Natural killer cell (primary cell): ENCODE measurements at places on chromosomes 4 and X. TPM values are rescaled to one million over a fixed set of nuclear protein-coding genes. Genes with fewer than 3 reads are reported as not detected.

Gene SLC9B1
- 2.5 TPM for total RNA-seq

Gene SFRP2
- not detected for total RNA-seq

Gene TCEAL7
- total RNA-seq = not detected

Gene CCKAR
- not detected for total RNA-seq

Gene PLAC8
- total RNA-seq = 821 TPM

Gene SLC6A14
- total RNA-seq = not detected

Gene ZFP92
- 3.3 TPM for total RNA-seq

Gene CTAG2
- total RNA-seq = not detected

Gene MAGEA10
- total RNA-seq = not detected

Gene TCEAL8
- 17.2 TPM for total RNA-seq

Gene XPNPEP2
- 1.6 TPM for total RNA-seq

Gene SMR3B
- not detected for total RNA-seq

Gene GSX2
- total RNA-seq = not detected

Gene OTC
- total RNA-seq = not detected

Gene SSX3
- not detected for total RNA-seq

Gene CSN1S1
- not detected for total RNA-seq
